A673 (cell line): ENCODE measurements at places on chromosomes 1 and 21. TPM values are rescaled to one million over a fixed set of nuclear protein-coding genes. Genes with fewer than 3 reads are reported as not detected.

The SLFNL1 gene
- total RNA-seq, result 0.37 and 0.39 TPM in 2 replicates

The CACHD1 gene
- total RNA-seq, result 39.2 and 42.6 TPM in 2 replicates

DNA sequence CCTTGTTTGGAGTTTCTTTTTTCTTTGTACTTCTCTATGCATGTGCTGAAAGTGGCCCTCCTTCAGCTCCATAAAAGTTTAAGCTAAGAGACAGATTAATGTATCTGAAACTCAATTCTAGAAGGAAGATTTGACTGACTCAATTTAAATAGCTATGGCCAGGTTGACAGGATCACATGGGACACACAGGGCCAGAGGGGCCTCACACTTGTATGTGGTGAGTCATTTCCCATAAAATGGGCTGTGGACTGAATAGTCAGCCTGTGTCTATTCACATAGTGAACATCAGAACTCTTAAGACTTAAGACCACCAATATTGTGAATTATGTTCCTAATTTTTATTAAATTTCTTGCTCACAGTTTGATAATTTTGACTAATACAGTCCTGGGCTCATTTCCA is 45.7 kb upstream of the DEPDC1 start:
- DNase-seq, result peak; percentile 12
- no peak overlapping the region for H3K4me3 ChIP-seq
- H3K27me3 ChIP-seq, result no peaks in the 10 kb centered on the region
- H3K27ac ChIP-seq, result no peak overlapping the region

- no peaks in the 10 kb centered on the region for H3K36me3 ChIP-seq
- peaks cover 20% of the 10 kb centered on the region for H3K27me3 ChIP-seq
- DNase-seq, result no peak
- no peak overlapping the region for H3K27ac ChIP-seq
- no peak overlapping the region for H3K4me3 ChIP-seq
Measured at GRCh38 chr1:60841116-60842046, 241.0 kb upstream of the NFIA start.

The ANGPTL3 gene
- not detected in 2 replicates for total RNA-seq

DNA sequence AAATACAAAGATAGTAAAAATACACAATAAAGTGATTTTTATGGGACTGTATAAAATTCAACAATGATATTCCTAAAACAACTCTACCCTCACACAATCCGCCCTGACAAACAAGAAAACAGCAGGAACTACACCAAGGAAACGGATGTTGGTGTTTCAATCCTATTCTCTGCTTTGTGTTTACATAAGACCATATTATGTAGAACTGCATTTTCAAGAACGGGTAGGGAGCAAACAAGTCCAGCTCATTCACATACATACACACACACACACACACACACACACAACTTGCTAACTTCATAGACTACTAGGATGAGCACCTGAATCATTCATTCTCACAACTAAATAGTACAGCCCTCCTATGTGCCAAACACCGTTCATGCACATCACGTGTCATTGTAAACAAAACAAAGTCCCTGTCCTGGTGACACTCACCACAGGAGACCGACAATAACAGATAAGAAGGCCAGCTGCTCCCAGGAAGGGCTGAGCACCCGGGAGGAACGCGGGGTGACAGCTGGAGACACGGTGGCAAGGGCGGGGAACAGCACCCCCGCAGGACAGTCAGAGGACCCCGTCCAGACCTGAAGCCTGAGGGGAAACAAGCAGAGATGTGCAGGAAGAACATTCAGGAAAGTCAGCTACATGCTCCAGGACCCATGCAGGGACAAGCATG is 43.0 kb downstream of the NPHP4 start:
- H3K4me1 ChIP-seq, result no peaks in the 10 kb centered on the region
- H3K27me3 ChIP-seq, result no peaks in the 10 kb centered on the region
- no peak for DNase-seq
- H3K4me3 ChIP-seq, result no peak overlapping the region
- H3K36me3 ChIP-seq, result peaks cover 10% of the 10 kb centered on the region
